ENCODE measurements at places on chromosomes 1 and 21.

DNA sequence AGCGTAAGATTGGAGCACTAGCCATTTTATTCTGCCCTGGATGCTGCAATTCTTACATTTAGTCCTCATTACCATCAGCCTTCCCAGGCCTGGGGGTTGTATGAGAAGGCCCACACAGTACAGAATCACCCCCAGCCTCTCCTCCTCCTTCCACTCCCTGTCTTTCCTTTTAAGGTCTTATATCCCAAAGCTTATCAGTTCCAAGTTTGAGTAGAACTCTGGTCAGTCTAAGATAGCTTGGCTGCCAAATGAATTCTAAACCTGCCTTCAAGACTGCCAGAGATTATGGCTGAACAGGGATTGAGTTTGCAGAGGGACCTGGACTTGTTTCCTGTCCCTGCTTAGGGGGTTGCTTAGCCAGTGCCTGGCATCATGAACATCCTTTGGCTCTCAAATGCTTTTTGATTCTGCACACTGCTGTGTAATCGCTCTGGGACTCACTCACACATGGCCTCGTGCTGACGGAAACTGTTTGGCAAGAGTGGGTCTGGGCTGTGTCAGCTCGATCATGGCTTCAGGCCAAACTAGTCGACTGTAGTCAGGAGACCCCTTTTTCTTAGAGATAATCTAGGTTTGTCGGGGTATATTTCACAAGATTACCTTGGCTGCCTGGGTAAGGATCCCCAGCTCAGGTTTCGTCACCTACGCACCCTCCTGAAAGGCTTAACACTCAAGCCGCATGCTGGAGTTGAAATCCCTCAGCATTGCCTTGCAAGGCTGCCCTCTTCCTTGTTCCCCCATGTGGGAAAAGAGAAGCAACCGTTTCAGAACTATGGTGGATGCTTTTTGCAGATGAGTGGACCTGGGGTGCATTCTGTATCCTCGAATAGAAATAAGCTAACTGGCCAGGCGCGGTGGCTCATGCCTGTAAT, 252.6 kb downstream of the NFIA start:
- no peak for DNase-seq

GRCh38 chr1:110165761-110166231, 15.5 kb downstream of the SLC6A17 start:
- no peak for DNase-seq

DNA sequence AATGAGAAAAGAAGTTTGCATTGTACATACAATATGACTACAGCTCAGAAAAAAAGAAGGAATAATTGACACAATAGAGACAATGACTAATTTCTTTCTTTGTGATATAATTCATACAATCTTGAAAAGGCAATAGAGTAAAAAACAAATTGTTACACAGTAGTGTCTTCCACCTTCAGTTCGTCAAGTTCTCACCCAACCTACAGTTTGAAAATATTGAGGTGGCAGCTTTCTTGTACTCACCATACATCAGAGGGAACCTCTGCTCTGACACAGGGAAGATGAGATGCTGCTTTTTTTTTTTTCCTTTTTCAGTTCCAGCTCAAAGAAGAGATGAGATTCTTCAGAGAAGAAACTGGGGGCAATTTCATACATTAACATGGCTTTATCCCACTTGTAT, 173.2 kb downstream of the ATP6V1G3 start:
- DNase-seq: no peak

DNA sequence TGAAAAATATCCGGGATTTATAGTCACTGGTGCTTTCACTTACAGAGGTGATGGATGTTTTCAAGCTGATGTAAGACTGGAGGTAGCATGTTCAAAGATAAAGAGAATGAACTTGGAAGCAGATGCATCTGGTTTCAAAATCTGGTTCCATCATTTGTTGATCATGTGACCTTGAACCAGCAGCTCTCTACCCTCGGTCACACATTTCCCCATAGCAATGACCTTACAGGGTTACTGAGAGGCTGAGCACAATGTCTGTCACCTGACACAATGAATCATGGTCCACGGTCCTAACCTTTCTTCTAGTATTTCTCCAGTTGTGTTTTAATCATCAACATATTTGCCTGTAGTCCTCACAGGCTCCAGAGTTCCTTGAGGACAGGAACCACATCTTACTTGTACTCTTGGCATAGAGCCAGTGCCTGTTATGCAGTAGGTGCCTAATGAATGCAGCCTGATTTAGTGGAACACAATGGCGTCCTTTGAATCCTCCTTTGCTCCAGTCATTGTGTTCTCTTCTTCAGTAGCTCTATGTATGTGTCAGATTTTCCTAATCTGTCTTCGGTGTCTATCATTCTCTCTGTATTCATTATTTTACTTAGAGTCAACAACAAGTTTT, 667.3 kb downstream of the PTPRU start:
- DNase-seq: no peak

DNA sequence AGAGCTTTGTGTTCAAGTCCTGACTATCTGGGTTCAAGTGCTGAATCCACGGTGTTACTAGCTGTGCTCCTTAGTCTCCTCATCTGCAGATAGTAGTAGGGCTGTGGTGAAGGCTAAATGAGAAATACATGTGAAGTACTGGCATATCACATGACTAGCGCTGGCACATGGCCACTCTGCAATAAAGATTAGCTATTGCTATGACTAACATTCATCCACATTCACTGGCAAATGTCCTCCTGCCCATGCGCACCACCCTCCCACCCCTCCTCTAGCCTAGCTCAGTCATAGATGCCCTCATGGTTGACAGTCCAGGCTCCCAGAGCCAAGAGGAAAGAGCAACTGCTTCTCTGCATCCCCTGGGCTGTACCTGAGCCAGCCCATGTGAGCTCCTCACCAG, 8.5 kb upstream of the COL8A2 start:
- no peak for DNase-seq

DNA sequence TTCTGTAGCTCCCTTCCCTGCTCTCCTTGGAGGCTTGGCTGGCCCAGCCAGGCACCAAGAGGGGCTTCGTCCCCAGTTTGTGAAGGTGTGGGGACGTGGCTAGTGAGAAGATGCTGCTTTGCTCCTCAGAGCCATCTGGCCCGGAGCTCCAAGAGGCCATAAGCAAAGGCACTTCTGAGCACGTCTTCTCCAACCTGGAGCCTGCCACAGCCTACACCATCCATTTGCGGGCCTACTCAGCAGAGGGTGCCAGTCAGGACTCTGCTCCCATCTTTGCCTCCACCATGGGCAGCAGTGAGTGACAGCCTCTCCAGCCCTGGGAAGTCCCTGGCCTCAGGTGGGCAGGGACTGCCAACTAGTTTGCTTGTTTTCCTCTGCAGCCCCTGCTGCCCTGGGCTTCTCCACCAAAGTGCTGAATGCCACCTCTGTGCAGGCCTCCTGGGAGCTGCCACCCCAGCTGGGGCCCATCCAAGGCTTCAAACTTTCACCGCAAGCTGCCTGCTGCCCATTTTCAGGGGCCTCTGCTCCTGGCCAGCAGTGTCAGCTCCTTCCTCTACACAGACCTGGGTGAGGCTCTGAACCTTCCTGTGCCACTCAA, 25.9 kb downstream of the SLC27A3 start:
- no peak for DNase-seq

DNA sequence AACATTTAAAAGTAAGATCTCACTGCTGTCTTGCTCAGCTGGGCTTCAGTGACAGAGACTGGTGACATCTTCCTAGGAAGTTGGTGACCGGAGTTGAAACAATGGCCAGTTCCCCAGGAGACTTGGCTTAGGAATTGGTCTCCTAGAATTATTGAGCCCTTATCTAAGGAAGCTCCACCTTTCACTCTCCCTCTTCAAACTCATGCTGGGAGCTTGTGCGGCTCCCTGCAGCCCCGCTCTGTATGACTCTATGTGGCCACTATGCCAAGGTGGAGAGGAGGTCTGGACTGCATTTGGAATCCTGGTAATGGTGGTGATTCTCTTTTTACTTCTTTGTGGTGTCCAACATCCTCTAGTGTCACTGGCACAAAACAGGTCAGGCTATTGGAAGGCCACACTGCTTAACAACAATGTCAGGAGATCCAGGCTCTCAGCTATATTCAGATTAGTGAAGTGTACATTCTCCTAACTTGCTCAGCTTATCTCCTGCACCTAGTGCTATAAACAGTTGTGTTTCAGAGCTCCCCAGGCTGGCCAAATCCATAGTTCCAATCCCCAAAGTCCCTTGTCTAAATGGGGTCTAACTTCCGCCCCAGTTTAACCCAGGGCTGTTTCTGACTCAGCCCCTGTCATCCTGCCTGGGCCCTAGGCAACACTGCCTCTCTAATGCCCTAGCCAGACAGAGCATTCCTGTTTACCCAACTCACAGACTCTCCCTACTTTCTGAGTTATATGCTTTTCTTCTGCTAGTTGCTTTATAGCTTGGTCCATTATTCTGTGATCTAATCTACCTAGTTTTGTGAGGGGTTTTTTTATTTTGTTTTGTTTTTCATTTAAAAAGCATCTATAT, 18.3 kb downstream of the ATP2B4 start:
- DNase-seq: no peak

DNA sequence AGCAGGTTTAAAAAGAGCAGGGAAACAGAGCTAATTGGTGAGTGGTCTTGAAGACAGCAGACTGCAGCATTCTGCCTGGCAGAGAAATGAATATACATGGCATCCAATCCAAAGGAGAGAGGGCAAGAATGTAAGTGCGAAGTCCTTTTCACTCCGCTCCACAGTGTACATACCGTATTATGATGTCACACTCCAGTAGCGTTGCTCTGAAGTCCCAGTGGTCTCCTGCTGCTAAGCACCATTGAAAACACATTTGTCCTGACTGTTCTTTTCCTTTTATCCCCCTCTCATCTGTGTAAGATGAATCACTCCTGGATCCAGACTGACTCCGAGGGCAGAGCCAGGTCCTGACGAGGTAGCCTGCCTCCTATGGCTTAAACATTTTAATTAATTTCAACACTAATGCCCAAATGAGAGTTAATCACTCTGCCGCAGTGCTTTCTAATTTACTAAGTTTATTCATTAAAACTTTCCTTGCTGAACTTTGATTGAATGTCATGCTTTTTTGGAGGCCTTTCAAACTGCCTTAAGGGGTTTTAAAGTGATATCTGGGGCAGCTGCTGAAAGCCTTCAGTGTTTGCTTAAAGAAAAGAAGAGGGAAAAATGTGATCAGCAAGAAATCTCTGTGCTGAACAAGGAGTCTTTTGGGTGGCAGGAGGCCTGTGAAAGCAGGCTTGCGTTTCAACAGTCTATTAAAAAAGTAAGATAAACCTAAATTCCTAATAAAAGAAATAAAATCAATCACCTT, 227.2 kb downstream of the ATG4C start:
- no peak for DNase-seq

GRCh38 chr1:41583658-41584547, 99.4 kb upstream of the EDN2 start:
- no peak for DNase-seq

DNA sequence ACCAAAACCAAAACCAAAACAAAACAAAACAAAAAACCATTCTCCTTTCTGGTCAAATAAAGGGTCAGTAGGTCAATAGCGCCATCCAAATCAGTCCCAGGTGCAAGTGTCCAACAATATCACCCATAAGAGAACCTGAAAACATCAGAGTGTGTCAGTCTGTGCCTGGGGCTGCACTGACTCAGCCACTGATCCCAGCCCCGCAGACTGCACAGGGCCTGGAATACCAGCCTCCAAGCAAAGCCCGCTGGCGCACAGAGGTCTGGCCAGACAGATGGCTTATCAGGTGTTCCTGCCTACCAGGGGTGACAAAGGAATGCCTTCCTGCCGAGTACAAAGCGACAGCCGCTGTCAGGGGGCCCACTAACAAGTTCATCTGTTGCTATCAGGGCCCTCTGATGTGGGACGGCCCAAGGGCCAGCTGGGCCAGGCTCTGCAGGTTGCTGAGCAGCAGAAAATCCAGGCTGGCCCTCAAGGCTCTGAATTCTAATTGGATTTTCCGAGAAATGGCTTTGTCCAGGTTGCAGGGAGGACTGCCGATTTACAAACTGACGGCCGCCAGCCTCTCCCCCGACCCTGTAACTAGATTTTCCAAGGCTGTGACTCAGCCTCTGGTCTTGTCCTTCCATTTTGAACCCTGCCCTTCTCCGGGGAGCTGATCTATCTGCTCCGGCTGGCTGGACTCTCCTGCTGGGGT, 13.7 kb upstream of the TMEM51 start:
- DNase-seq: no peak

GRCh38 chr1:189929501-189930099, 548.1 kb downstream of the BRINP3 start:
- no peak for DNase-seq

GRCh38 chr1:52238474-52238873, 96.6 kb downstream of the ZFYVE9 start:
- no peak for DNase-seq
